ENCODE measurements at places on chromosomes 13 and 19. TPM values are rescaled to one million over a fixed set of nuclear protein-coding genes. Genes with fewer than 3 reads are reported as not detected.

The KCNRG gene
- 0.40 TPM for polyA plus RNA-seq

The TMEM150B gene
- polyA plus RNA-seq: 4.7 TPM

- DNase-seq: peak; percentile 33
These were observed 72.4 kb upstream of the CLDN10 start for GRCh38 chr13:95480131-95480545.

The EMP3 gene
- polyA plus RNA-seq: 315 TPM

GRCh38 chr13:76038920-76039716 is 403.0 kb downstream of the LMO7 start:
- DNase-seq: no peak

DNA sequence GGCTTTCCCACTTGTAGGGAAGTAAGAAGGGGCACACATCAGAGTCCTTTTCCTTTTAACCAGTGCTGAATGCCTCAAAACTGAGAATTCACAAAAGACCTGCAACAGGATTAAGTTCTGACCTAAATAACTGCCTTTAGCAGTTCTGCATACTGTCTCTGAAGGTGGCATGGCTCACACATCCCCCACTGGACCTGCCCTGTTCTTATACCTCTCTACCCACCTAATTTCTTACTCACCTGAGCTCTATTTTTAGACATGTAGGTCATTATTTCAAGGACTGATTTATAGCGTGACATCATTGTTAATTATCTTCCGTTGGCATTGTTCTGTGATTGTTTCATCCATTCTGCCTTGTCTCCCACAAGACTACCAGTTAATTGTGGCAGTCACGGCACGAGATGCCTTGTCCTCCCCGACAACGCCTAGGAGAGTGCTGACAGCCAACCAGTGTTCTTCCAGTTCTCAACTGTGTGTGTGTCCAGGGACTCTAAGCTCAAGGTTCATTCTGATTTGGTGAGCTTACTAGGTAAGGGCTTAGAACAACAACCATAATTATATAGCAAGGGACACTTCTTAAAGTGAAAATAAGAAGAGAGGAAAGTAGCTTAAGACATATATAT is 27.1 kb upstream of the UBL3 start:
- no peak for DNase-seq

The ZNF587B gene
- 7.9 TPM for polyA plus RNA-seq

DNA sequence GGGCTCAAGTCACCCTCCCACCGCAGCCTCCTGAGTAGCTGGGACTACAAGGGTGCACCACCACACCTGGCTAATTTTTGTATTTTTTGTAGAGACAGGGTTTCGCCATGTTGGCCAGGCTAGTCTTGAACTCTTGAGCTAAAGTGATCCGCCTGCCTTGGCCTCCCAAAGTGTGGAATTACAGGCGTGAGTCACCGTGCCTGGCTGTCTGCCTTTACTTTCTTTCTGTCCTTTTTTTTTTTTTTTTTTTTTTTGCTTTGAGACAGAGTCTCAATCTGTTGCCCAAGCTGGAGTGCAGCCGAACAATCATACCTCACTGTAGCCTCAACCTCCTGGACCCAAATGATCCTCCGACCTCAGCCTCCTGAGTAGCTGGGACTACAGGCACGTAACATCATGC is 25.0 kb upstream of the OR1M1 start:
- DNase-seq: no peak

The CLC gene
- not detected for polyA plus RNA-seq

- peak; percentile 94 for DNase-seq
These were observed at the start of gene VPS36 for GRCh38 chr13:52450012-52450792. Gene VPS36 (minus strand): TSS chr13:52450634. CDS start chr13:52450594, 40 bp downstream.

- DNase-seq: peak; percentile 100
These were observed at the start of gene ZNF506 for GRCh38 chr19:19821366-19821951. Gene ZNF506 (minus strand): TSS chr19:19821750. CDS start chr19:19821603, 147 bp downstream.

The FPR1 gene
- polyA plus RNA-seq: 13.0 TPM

GRCh38 chr19:45919678-45920077 is 5.1 kb upstream of the NANOS2 start:
- DNase-seq: no peak

The CCDC194 gene
- polyA plus RNA-seq: 1.3 TPM

The KLK4 gene
- 16.8 TPM for polyA plus RNA-seq

DNA sequence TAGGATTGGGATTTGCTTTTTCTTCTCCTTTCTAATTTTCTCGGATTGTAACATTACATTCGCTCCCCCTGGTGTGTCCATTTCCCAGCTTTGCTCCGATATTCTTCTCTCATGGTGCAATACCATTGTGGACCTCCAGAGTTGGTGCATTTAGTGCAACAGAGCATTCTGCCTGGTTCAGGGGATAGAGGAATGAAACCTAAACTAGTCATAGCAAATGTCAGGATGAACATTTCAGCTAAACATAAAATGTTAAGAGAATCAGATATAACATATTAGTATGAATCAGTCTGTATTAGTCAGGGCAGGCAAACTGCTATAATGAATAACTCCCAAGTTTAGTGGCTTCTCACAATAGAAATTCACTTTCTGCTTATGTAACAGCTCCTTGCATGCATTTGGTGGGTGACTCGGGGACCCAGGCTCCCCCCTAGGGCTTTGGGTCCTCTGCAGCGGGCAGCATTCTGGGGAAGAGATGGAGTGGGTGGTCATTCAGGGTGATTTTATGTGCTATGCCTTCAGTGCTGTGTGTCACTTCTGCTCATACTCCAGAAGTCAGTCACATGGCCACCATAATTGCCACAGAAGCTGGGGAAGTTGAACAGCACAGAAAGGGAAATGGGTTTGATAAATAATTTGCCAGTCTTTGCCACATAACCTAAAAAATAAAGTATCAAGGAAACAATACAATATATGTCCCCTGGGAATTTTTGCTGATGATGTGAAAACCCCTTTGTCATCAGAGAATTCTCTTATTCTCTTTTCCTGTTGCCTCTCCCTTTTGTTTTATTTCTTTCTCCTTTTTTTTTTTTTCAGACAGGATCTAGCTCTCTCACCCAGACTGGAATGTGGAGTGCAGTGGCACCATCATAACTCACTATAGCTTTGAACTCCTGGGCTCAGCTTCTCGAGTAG is 111.0 kb downstream of the HSPH1 start:
- no peak for DNase-seq

The IGFL2 gene
- not detected for polyA plus RNA-seq

The LILRA1 gene
- 3.0 TPM for polyA plus RNA-seq

The NMRK2 gene
- 2.3 TPM for polyA plus RNA-seq

DNA sequence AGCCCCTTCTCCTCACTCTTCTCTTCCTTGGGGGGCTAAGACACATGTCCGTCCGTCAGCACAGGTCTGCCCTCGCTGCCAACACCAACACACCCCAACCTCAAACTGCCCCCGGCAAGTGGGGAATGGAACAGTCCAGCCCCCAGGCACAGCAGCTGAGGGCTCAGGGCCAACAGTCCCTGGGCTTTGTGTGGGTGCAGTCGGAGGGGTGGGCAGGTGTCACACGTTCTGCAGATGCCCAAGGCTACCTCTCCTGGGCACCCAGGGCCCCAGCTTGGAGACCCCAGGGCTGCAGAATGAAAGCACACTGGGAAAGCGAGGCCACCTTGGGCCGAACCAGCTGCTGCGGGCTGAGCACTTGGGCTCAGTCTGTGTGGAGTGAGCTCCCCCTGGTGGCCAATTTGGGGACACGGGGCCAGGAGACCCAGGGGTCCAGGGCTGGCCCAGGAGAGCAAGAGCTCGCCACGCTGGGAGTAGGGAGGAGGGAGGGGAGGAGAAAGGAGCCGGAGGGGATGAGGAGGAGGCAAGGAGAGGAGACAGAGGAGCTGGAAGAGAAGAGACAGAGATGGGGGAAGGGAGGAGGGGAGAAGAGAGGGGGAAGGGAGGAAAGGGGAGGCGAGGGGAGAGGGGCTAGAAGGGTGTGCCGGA is 14.0 kb upstream of the ATP8B3 start:
- DNase-seq: peak; percentile 93

GRCh38 chr19:35915443-35915842 is 7.3 kb upstream of the TYROBP start:
- no peak for DNase-seq

The AMH gene
- 4.6 TPM for polyA plus RNA-seq

GRCh38 chr13:114313061-114313860 is 1.0 kb upstream of the CHAMP1 start:
- peak; percentile 33 for DNase-seq

DNA sequence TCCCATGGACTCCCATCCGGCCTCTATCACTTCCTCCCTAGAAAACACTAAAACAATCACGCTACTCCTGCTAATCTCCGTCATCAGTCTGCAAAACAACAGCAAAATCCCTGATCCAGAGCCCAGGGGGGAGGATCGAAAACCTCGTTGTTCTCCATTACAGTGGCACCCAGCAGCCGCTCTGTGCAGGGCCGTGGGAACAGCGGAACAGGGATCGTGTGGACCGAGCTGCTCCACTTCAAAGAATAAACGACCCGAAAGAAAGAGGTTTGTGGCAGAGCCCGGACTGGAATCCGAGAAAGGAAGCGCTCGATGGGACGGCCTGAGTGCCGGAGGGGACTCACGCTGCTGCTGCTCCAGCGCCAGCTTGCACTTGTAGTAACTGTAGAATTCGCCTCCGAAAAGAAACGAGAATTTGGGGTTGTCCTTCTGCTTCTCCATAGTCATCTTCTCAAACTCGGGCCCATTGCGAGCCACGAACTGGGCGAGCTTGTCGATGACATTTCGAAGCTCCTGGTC is 652 bp downstream of the CHERP start:
- DNase-seq: no peak

The APOC1 gene
- 583 TPM for polyA plus RNA-seq

The PSG3 gene
- not detected for polyA plus RNA-seq

The ANKLE1 gene
- 0.64 TPM for polyA plus RNA-seq

The GIPR gene
- polyA plus RNA-seq: 1.8 TPM

The NOVA2 gene
- polyA plus RNA-seq: 2.5 TPM

DNA sequence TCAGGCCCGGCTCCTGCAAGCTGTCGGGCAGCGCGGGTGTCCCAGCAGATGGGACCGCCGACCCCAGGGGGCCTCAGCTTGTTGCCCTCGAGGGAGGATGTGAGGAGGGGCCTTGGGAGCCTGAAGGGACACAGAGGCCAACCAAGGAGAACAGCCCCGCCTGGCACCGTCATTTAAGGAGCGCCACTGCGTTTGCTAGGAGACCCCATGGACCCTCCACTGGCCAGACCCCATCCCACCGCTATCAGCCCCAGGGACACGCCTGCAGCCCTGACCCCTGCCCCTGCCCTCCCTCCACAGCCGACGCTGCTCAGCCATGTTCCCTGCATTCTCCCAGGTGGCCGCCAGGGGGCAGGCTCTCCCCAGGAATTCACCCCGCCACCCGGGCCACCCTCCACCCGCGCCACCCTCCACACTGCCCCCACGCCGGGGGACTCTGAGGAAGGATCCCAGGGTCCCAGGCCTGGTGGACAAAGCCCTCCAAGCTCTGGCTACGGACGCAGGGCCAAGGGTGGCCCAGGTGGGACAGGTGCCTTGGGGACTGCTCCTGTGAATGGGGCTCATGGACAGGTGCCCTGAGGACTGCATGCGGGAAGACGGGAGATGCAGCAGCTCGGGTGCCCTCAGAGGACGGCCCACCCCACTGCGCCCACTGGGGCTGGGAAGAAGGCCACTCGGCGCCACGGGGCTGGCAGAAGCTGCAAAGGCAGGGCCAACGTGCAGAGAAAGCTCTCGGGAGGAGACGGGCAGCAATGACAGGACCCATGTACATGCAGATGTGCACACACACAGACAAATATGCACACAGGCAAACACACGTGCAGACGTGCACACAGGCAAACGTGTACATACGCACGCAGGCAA is 34.4 kb downstream of the PIP5K1C start:
- DNase-seq: peak; percentile 57

All from adrenal gland (tissue), 19 donors.